ENCODE measurements at places on chromosomes 2 and 18.
A peak's percentile ranks its signal among the peaks of the same experiment; 100 is the strongest.

DNA sequence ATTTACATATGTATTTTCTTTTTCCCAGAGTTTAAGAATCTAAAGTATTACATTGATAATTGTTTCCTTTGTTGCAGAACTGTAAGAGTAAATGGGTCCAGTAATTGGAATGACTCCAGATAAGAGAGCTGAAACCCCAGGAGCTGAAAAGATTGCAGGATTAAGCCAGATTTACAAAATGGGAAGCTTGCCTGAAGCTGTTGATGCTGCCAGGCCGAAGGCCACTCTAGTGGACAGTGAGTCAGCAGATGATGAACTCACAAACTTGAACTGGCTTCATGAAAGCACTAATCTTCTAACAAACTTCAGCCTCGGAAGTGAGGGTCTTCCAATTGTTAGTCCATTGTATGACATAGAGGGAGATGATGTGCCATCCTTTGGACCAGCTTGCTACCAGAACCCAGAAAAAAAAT, 183.8 kb upstream of the STON1 start:
- peak; percentile 12 for DNase-seq

- DNase-seq = no peak
Measured at GRCh38 chr2:56286936-56287335, 103.1 kb downstream of the CCDC85A start.

DNA sequence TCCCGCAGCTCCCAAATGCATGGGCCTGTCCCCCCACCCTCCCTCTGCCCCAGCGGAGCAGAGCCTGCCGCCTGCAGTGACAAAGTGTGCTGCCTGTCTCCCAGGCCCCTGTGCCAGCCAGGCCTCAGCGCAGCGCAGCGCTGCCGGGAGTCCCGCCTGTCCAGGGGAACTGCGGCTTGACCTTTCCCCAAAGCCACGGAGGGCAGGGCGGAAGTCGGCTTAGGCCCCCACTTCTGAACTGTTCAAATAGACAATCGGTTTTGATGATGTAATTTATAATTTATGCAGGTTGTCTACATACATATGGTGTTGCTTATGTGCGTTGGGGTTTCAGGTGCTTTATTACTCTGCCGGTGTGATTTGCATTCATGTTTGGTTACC, 7.1 kb downstream of the GBX2 start:
- no peak for DNase-seq

DNA sequence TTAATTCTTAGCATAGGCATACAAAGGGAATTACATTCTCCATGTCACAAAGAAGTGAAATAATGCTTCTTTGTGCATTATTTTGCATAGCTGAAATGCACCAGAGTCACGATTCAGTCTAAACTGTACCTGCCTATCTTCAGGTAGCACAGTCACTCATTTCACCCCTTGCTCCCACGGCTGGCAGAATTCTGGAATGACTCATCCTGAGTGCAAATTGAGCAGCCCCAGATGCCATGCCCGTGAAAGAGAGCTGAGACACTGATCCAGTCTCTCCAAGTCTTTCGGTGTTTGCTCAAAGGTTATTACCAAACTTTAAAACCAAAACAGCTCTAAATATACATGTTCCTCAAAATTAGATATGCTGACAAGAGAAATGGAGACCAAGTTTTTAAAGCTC, 168.3 kb upstream of the POU3F3 start:
- DNase-seq = no peak

- DNase-seq = no peak
Measured at GRCh38 chr2:64470766-64471295, 16.9 kb downstream of the LGALSL start.

DNA sequence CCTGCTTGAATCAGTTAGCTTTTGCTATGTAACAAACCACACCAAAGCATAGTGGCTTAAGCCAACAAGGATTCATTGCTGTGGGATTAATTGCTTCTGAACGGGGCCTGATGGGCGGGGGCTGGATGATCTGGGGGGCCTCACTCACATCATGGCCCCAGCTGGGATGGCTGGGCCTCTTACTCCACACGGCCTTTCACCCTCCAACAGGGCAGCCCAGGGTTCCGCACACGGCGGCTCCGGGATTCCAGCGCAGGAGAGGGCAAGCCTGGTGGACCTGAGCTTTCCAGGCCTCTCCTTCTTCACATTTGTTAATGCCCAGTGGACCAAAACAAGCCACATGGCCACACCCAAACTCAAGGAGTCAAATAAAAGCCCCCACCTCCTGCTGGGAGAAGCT, 86.3 kb upstream of the PHLPP1 start:
- no peak for DNase-seq

DNA sequence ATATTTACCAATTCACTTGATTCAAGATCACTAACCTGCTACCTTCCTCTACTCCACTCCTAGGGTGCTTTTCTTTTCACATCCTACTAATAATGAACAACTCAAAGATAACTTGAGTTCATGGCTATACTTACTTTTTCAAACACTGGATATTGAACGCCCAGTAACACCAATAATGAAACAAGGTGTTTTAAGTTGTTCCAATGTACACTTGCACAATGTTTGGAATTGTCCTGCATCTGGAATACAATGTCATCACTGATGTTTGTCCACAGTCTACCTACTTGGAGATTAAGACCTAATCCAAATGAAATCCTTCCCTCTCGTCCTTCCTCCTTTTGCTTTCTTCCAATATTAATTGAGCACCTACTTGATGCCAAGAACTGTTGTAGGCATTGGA, 218.3 kb upstream of the TMEM200C start:
- DNase-seq = no peak

DNA sequence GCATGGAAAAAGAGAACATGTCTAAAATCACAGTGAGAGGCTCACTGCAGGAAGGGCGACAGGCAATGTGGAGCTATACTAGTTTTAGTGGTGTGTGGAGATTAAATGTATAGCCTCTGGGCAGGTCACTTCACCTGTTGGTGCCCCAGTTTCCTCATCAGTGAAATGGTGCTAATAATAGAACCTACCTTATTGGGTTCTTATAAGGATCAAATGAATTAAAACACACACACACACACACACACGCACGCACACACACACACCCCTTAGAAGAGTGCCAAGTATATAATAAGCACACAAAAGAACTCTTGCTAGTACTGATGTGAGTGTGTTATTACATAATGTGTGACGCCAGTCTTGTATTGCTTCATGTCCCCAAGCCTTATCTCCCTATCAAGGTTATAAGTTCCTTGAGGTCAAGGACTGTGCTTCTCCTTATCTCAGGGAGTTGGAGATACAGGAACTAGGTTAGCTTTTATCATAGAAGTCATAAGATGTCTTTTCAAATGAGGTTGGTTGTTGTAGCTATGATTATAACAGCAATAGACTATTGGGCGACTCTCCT, 98.0 kb upstream of the CXCR4 start:
- DNase-seq = no peak

- no peak for DNase-seq
Measured at GRCh38 chr18:28198620-28199019, 21.7 kb upstream of the CDH2 start.

DNA sequence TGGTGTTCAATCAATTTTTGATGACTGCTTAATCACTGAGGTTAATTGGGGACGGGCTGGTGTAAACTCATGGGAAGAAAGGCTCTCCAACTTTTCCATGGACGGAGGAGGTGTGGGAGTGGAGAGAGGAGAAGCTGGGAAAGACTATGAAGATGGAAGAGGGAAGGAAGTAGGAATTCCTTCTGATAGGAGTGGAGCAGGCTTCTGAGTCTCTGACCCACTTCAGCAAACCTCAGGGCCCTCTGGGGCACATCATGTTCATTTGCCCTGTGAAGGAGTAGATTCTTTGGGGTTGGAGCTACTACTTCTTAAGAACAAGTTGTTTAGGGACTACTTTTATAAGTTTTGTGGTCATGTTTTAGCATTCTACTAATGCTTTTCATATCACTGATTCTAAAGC, 87.0 kb upstream of the MAP4K3 start:
- no peak for DNase-seq

DNA sequence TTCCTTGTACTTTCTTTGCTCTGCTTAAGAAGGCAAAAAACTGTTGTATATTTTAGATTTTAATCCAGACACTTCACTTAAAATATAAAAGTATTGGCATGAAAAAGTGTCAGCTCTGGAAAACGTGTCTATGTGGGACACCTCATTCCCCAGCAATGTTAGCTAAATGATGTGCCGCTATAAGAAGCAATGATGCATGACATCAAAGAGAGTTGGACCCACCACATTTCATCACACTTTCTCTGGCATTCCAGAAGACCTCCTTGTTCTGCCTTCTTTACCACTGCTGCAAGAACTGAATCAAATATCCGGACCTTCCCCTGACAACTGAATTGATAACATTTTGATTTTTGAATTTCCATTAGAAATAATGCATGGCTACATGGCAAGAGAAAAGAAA, 242.4 kb upstream of the TANK start:
- DNase-seq = no peak

- DNase-seq = peak; percentile 58
Measured at GRCh38 chr2:218981881-218982585, 3.0 kb downstream of the FEV start.

DNA sequence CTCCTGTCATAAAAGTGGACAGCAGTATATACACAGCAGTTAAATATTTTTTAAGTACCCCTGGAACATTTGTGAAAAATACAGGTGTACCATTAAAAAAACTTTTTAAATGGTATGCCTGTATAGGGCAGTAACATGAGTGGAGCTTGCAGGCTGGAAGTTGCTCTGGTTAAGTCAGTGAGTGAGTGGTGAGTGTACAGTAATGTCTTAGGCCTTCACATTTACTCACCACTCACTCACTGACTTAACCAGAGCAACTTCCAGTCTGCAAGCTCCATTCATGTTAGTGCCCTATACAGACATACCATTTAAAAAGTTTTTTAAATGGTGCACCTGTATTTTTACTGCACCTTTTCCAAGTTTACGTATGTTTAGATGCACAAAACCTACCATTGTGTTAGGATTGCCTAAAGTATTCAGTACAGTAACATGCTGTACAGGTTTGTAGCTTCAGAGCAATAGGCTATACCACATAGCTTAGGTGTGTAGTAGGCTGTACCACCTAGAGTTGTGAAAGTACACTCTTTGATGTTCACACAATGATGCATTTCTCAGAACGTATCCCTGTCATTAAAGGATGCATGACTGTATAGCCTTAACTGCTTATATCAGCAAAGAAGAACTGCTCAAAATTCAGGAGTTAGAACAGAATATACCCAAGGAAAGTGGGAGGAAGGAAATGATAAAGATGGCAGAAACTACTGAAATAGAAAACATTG, 112.6 kb downstream of the EHBP1 start:
- no peak for DNase-seq

- peak; percentile 43 for DNase-seq
Measured at GRCh38 chr2:219119422-219120043, 41.1 kb downstream of the NHEJ1 start.

GRCh38 chr18:27922780-27923179, 254.2 kb downstream of the CDH2 start:
- no peak for DNase-seq

DNA sequence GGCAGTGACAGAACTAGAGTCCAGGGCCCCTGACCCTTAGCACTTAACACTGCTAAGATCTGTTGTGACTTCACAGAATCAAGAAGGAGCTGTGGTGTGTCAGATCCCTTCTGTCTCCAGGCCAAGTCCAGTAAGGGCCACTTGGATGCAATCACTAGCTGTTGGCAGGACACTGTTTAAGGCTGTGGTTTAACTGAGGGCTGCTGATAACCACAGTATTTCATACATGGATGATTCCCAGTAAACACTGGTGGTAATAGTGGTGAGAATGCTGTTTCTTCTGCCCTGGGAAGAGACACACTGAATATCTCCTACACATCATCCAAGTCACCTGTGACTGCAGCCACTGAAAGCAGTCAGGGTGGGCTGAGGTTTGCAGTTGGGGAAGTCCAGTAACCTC, 77.7 kb upstream of the FBXO11 start:
- no peak for DNase-seq

- no peak for DNase-seq
Measured at GRCh38 chr2:240323601-240324291, 111.7 kb upstream of the GPC1 start.

DNA sequence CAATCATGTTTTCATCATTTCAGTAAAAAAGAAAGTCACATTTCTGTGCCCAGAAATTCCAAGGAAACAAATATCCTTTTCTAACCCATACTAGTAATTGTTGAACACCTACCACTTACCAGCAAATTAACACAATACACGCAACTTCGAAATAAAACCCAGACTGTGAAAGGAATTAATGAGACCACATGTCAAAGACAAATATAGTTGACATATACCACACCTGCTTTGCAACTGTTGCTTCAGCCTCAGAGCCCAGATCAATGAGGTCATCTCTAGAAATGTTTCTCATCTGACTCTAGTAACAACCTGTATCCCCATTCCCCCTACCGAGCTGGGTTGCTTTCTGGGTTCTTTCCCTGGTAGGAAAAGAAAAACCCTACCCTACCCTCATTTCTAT, 52.6 kb downstream of the TRIP12 start:
- no peak for DNase-seq

GRCh38 chr2:147600223-147600622, 244.6 kb upstream of the ACVR2A start:
- DNase-seq = no peak

GRCh38 chr18:10230072-10230471, 224.4 kb upstream of the APCDD1 start:
- no peak for DNase-seq

DNA sequence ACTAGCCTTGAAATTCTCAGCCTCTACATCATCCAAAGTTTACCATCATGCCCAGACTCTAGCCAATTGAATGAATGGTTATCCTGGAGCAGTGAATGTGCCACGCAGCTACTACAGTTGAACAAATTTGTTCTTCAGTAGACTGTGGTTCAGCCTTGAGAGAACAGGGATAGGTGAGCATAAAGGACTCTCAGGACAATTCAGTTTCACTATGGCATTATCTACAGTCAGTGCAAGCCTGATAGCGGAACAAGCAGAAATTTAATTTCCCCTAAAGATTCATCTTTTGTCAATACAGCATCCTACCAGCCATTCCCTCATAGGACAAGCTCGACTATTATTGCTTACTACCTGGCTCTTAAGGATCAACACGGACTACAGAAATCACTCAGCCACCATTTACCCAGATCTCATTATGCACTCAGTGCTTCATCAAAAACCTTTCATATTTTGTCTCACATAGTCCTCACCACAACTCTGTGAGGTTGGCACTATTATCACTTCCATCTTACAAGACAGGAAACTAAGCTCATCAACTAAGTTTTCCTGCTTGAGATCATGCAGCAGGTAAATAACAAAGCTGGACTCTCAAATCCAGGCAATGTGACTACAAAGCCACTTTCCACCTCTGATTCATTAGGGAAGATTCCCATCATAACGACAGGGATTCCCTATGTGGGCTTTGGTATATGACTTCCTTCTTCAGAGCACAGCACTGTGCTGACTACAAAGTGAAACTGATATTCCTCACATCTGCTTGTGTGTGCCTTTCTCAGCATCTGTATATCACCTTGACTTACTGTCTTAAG, 181.5 kb upstream of the ACVR2A start:
- no peak for DNase-seq

- no peak for DNase-seq
Measured at GRCh38 chr2:134845719-134846118, 7.3 kb downstream of the ACMSD start.
